ENCODE measurements at places on chromosomes 12 and 14.

- DNase-seq = no peak
Measured at GRCh38 chr12:60174941-60175340, 579.1 kb downstream of the SLC16A7 start.

GRCh38 chr14:38125481-38126037 lies 82.1 kb upstream of the SSTR1 start:
- no peak for DNase-seq

DNA sequence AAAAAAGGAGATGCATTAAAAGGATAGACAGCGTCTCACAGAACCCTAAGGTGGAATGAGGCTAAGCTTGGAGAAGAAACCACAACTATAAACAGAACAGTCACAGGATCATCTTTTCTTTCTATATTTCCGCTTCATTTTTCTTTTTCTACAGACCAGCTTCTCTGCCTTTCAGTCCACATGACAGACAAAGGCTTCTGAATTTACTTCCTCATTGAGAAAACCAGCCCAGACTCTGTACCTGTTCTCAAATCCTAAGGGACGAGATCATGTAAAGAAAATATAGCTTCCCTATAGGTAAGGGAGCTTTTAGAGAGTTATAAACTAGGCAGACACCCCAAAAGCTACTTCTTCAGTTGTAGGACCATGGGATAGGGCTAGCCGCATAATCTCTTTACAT lies 17.4 kb downstream of the SGPP1 start:
- no peak for DNase-seq

- no peak for DNase-seq
Measured at GRCh38 chr12:74900232-74900631, 309.4 kb downstream of the KCNC2 start.

GRCh38 chr12:752695-753610 lies 574 bp downstream of the WNK1 start:
- peak; percentile 71 for DNase-seq

- DNase-seq = no peak
Measured at GRCh38 chr12:46918631-46919030, 92.8 kb upstream of the SLC38A4 start.

DNA sequence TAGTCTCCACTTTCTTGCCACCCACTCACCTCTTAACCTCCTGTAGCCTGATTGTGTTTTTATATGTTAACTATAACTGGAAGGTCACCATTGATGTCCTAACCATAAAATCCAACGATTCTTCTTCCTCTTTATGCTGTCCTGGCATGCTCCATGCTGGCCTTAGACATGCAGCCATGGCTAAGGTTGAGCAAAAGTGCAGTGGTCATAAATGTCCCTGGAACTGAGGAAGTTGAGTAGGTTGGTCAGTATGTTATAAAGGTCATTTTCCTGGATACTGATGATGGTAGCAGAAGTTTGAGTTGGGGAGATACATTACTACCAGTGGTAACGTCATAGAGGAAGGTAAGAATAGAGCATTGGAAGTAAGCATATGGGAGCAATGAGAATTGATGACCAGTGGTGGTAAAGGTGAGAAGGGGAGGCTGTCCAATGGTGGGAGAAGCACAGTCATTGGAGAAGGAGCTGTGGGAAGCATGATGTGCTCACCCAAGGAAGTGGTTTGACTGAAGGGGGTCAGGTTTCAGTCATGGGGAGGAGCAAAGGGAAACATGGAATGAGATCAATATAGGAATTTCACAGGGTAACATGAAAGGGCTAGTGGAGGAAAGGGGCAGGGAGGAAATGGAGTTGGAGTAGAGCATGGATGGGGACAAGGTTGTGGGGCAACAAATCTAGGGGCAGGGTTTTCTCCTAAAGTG lies 240.8 kb downstream of the DACT1 start:
- DNase-seq = no peak

DNA sequence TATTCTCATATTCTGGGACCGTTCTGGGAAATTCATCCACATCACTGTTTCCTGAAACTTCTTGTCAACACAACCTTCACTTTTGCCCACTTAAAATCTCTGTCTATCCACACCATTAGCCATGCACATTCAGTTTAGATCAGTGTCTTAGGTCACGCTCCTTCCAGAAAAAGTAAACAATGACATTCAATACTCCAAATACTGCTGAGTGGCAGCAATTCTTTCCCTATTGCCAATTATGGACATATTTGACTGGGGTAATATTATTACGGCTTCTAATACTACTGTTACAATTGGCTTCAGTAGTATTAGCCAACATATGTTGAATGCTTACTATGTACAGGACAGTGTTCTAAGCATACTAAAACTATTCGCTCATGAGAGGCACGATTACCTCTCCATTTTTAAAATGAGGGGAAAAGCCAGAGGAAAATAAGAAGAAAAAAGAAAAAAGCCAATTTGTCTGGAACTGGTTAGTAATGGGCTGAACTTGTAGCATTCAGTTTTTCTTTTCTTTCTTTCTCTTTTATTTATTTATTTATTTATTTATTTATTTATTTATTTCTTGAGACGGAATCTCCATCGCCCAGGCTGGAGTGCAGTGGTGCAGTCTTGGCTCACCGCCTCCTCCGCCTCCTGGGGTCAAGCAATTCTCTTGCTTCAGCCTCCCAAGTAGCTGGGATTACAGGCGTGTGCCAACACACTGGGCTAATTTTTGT lies 23.4 kb downstream of the LTBR start:
- no peak for DNase-seq

- DNase-seq = no peak
Measured at GRCh38 chr12:5176036-5176435, 132.4 kb downstream of the KCNA5 start.

GRCh38 chr12:24356240-24356804 lies 406.9 kb upstream of the SOX5 start:
- DNase-seq = no peak

DNA sequence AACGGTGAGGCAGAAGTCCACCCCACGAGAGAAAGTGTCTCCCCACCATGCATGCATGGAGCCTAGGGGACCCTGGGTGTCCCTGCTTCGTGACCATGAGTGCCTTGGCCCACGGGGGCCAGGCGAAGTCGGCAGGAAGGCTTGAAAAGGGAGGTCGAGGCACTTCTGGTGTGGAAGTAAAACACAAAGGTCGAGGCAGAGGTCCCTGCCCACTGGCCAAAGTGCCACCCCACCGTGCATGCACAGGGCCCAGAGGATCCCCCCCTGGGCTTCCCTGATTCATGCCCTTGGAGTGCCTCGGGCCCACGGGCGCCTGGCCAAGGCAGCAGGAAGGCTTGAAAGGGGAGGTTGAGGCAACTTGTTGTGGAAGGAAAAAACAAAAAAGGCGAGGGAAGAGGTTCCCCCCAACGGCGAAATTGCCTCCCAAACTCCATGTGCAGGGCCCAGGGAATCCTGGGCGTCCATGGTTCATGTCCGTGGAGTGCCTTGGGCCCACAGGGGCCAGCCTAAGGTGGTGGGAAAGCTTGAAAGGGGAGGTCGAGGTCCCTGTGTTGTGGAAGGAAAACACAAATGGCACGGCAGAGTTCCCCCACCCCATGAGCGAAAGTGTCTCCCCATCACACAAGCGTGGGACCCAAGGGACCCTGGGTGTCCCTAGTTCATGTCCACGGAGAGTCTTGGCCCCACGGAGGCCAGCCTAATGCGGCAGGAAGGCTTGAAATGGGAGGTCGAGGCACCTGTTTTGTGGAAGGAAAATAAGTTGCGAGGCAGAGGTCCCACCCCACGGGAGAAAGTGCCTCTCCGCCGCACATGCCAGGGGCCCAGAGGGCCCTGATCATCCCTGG lies 372.1 kb downstream of the ALG10 start:
- peak; percentile 13 for DNase-seq

- DNase-seq = no peak
Measured at GRCh38 chr12:43852744-43853143, 16.9 kb downstream of the TMEM117 start.

DNA sequence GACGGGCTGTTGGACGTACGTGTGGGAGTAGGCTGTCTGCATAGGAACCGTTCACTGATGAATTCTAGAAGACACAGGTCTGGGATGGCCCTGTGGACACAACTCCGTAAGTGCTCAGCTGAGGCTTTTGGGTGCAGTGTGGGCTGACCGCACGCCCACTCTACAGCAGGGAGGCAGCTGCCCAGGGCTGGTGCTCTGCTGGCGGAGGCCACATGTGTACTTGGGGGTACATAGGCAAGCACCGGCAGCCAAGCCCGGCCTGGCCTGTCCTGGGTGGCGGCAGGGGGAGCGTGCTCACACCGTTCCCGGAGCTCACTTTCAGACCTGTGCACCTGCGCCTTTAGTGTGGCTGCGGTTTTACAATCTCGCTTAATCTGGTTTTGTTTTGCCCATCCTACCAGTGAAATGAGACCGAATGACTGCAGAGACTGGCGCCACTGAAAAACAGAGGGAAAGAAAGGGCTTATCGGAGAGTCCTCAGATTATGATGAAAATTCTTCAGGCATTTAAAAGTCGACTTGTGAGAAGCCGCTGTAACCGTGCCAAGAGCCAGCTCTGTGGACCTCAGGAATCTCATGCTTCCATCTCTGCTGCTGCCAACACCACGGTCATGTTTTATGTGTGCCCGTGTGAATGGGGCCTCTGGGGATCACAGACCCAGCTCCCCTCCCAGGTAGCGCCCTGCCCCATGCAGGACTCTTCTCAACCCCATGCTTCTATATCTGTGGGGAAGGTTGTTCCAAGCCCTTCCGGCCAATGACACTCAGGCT lies 45.8 kb downstream of the SSH1 start:
- DNase-seq = no peak

Measured in activated CD8-positive, alpha-beta memory T cell treated with anti-CD3 and anti-CD28 coated beads, Interleukin-2, amount 50 U/mL, for 48 hours (primary cell).